Stimulated activated CD4-positive, alpha-beta T cell treated with anti-CD3 and anti-CD28 coated beads, Interleukin-1b, Interleukin-23, amount 100 ng/mL, for 1 hour (primary cell): ENCODE measurements at places on chromosomes 6 and 20.

DNA sequence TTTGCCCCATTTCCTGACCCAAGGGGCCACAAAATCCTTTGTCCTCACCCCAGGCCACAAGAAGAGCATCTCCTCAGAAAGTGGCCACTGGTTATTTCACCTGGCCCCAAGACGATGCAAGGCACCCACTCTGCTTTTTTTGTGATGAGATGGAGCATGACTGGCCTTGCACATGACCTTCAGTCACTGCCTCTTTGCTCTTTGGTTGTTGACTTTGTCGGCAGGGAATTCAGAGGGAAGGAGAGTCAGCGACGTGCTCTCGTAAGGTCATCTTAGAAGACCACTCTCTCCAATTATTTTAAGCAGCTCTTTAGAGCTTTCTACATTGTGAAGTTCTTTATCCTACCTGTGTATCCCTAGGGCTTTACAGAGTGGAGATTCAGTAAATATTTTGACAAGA lies 306.7 kb downstream of the PLCB1 start:
- no peak for DNase-seq

- DNase-seq, result no peak
These were observed 217.1 kb downstream of the ALDH8A1 start for GRCh38 chr6:134732763-134733162.

DNA sequence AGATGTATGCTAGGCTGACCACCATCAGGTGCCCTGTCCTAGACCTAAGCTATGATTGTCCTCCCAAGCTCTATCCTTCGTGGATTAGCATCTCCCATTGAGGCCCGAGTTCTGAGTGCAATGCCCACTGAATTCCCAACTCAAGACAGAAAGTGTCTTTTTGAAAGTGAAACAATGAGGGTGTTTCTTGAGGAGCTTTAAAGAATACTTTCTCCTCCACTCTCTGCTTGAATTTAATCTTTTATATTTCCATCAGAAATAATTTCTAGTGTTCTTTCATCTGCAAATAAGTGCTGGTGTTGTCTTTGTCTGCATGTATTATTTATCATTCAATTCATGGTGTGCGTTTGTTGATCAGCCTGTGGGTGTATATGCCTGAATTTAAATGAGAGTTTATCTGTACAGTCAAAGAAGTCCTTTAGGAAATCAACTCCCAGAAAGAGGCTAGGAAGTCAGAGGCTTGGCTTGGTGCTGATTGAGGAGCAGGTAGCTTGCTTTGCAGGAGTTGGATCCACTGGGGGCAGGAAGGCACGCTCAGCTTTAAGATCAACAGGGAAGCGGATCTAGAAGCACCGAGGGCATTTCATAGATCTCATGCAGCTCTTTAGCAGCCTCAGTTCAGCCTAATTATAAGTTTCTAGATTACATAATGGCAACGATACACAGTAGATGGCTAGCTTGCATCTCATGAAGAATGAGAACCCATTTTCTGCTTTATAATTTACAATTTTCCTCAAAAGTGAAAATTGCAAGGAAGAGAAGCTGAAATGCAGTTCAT lies 36.0 kb upstream of the CCN6 start:
- no peak for DNase-seq

DNA sequence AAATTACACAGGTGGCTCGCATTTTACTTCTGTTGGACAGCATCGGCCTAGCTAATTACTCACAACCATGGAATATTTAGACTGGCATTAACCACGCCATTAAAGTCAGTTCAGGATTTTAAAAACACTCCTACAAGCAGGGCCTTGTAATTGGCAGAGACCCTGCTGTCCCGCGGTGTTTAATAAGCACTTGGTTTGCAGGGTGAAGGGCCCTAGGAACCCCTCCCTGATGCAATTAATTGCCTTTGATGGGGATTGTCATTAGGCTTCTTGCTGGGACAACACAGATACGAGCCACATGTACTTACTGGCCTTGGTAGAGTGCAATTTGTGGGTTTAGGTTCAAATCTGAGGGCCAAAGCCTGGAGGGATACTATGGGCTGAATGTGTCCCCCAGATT lies 7.8 kb upstream of the VSTM2L start:
- no peak for DNase-seq

DNA sequence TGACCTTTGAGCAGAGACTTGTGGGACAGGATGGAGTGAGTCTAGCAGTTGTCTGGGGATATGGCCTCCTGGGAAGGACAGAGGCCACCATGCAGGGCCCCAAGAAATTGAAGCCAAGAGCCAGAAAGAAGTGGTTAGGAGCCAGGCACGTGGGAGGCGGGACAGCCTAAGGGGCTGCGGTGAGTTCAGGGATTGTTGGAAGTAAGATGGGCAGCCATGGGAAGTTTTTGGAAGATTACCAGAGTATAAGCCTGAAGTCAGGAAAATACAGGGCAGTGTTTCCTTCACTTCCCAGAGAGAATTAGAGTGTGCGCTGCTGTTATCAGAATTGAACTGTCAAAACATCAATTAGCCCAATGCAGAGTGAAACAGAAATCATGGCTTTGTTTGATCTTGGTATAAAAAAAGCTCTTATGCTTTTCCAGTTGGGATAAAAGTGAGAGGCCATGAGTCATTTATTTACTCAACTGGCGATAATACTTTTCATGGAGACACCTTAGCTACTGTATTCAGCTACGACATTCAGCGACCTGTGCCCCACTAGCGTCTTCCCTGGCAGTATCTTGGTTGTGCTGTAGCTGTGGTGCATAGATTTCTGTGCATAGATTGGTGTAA lies 66.9 kb downstream of the PHACTR2 start:
- no peak for DNase-seq

- DNase-seq, result no peak
These were observed 138.7 kb downstream of the FOXO3 start for GRCh38 chr6:108699290-108700041.

DNA sequence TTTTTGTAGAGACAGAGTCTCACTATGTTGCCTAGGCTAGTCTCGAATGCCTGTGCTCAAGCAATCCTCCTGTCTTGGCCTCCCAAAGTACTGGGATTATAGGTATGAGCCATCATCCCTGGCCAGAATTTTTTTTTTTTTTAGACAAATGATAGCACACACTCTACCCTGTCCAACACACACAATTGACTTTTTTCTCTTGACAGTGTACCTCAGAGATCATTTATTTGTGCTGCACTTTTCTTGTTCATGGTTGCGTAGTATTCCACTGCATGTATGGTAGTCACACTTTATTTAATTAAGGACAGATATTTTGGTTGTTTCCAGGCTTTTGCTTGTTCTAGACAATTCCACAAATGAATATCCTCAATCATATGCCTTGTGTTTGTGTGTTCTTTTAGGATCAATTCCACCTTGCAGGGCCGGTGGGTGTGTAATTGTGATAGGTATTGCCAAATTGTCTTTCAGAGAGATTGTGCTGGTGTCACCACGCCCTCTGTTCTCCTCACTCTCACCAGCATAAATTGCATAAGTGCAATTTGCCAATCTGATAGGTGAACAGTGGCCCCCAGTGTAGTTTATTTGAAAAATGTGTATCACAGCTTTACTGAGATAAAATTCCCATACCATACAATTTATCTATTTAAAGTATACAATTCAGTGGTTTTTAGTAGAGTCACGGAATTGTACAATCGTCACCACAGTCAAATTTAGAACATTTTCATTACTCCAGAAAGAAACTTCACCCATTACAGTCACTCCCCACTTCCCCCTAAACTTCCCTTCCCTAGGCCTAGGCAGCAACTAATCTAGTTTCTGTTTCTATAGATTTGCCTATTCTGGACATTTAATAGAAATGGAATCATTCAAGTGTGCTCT lies 20.1 kb downstream of the SRC start:
- no peak for DNase-seq

- DNase-seq, result no peak
These were observed 22.4 kb downstream of the ATP9A start for GRCh38 chr20:51745804-51746203.

GRCh38 chr6:30940361-30940986 lies at the start of gene MUCL3:
MUCL3 (plus strand) TSS chr6:30940973; CDS start chr6:30941000, 27 bp downstream.
- DNase-seq, result no peak

GRCh38 chr6:169166896-169167580 lies 86.6 kb downstream of the THBS2 start:
- DNase-seq, result no peak
